GOT3 (cell line): ENCODE measurements at places on chromosomes 7 and 10.

DNA sequence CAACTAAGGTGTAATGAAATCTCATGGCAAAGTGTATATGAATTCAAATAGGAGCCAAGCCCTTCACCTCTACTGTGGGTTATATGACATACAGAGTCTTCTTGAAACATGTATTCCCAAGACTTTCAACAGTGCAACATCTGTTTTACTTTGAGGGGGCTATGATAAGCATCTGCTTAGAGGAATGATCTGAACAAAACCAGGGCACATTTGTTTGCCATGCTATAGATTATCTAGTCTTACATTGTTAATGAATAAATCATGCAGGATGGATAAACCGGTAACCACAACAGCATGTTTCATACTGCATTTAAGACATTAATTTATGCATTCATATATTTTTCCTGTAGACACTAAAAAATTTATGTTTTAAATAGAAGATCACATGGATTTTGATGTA is 1021.9 kb downstream of the LRMDA start:
- DNase-seq = no peak

- no peak for DNase-seq
These were observed 897 bp upstream of the RAMP3 start for GRCh38 chr7:45156516-45157272.

GRCh38 chr10:59133841-59134593 is 42.4 kb upstream of the PHYHIPL start:
- no peak for DNase-seq

DNA sequence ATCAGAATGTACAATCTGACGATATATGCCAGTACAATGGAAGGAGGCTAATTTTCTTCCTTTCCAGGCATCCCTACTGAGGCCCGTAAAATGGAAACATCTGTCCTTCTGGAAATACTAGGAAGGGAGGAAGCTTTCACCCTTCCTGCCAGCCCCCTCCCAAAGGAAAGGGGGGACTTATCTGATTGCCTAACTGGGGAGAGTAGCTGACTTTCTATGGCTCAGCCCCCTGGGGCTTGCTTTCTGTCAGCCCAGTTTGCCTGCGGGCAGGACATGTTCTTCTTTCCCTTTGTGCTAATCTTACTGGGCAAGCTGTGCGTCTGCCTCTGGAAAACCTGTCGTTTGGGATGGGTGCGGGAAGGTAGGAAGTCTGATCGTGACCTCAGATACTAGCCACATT is 508.9 kb downstream of the SUGCT start:
- no peak for DNase-seq

GRCh38 chr7:6442114-6442513 is 5.6 kb downstream of the DAGLB start:
- no peak for DNase-seq

- no peak for DNase-seq
These were observed 21.8 kb downstream of the PWWP2B start for GRCh38 chr10:132418527-132419416.

DNA sequence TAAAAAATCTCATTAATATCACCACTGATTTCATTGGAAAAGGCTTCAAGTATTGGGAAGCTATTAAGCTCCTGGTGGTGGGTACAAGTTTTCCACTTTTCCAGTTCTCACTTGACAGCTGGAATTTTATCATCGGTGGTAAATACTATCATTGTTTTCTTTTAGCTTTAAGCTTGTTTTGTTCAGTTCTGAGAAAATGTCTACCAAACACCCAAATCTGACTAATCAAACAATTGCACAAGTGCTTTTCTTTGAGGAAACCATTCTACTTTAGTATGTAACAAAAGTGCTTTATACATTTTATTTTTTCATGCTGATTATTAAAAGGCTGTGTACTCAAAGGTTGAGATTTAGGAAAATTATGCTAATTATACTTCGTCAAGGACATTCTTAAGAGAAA is 7.9 kb downstream of the PRPF18 start:
- no peak for DNase-seq

GRCh38 chr10:22649994-22650393 is 64.4 kb downstream of the PIP4K2A start:
- DNase-seq = no peak

- DNase-seq = no peak
These were observed 124.1 kb downstream of the SMURF1 start for GRCh38 chr7:99019523-99020412.

- DNase-seq = no peak
These were observed 64.3 kb upstream of the CTNNA3 start for GRCh38 chr10:67760272-67760671.

- DNase-seq = no peak
These were observed 28.9 kb upstream of the STK17A start for GRCh38 chr7:43553999-43554398.
